Activated T-helper 1 cell treated with anti-CD3 and anti-CD28 coated beads, Interleukin-2, amount 50 U/mL, for 16 hours (primary cell): ENCODE measurements at places on chromosomes 7 and 10.

DNA sequence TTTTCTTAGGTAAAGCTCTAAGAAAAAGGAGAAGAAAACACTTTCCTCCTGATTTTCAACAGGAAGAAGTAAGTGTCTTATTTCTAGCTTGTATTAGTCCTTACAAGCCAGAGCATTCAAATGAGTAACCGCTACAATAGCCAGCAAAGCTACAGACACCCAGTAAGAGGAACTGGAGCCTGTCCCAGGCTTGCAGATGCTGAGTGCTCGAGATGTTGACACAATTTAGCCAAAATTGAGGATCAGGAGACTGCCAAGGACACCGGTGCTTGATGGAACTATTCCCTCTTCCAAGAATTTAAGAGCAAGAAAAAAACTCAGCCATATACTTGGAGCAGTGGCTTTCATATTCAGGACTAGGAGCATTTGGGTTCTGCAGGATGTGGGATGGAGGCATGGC lies 149.3 kb upstream of the DPP6 start:
- DNase-seq = no peak

DNA sequence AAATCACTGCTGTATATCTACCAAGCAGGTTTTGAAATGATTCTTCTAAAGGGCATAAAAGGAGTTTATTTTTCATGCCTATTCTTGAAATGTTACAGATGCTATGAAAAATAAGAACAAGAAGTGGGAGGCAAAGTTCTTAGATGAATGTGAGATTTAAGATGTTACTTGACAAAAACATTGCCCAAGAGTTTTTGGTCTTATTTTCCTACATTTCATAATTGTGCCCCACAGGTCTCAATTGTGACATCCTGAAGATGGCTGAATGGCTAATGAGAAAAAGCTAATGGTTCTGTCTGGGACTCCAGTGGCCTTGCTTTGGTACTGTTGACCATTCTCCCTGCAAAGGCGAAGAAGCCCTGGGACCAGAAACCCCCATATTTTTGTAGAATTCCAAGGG lies 43.0 kb upstream of the IFRD1 start:
- no peak for DNase-seq

DNA sequence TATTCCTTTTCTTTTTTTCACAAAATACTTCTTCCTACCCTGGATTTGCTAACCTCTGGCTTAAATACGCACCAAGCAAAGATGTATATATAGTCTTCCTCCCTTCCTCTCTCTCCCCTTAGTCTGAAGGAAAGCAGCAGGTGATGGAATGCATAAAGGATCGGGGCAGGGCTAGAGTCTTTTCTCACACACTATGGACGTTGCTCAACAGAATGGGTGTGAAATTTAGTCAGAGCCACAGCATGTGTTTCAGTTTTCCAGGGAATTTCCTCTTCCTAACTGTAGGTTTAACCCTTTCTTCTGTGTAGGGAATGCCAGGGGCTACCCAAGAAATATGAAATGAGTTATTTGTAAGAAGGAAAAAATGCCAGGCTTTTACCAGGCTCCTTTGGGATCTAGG lies 71.4 kb upstream of the NFKB2 start:
- DNase-seq = no peak

DNA sequence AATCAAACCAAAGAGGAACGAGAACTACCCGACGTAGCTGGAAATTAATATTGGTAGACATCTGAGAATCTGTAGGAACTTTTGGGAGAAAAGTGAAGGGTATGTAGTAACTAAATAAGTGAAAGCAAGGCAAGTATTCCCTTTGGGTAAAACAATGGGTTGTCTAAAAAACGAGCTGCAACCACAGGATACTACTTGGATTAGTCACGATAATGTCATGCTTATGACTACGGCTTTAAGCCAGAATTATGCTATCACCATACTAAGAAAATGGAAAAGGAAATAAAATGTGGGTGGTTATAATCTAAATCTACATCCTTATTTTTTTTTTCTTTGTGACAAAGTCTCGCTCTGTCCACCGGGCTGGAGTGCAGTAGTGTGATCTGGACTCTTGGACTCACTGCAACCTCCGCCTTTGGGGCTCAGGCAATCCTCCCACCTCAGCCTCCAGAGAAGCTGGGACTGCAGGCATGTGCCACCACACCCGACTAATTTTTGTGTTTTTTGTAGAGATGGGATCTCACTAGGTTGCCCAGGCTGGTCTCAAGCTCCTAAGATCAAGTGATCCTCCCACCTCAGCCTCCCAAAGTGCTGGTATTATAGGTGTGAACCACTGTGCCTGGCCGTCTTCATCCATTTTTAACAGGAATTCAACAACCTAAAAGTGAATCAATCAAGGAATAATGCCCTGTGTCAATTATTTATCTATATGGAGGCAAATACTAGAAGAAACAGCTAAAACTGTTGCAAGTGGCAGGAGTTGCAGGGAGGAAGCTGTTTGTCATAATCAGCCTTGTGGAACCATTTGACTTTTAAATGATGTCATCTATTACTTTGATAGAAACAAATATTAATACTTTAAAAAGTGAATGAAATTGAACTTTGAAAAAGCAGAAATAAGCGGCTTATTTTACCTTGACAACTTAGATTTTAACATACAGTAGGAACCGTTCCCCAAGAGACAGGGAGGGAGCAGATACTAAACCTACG lies 189.3 kb downstream of the PRPF18 start:
- no peak for DNase-seq

- no peak for DNase-seq
Measured at GRCh38 chr7:43834463-43835251, 34.7 kb downstream of the MRPS24 start.

DNA sequence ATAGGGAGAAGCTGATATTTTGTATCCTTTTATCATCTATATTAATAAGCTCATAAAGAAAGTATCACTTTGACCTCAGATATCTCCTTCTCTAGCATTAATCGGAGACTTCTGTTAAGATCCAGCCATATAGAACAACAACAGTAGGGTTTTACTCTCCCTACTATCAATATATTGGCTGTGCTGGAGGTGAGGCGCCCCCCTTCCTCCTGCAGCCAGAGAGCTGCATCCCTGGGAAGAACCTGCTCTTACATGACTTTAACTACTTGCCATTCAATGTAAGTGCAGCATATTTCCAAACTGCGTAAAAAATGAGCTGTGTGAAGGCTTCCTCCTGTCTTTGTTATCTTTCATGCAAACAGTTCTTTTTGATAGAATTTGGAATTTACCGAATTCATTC lies 247.8 kb downstream of the SDK1 start:
- DNase-seq = no peak

DNA sequence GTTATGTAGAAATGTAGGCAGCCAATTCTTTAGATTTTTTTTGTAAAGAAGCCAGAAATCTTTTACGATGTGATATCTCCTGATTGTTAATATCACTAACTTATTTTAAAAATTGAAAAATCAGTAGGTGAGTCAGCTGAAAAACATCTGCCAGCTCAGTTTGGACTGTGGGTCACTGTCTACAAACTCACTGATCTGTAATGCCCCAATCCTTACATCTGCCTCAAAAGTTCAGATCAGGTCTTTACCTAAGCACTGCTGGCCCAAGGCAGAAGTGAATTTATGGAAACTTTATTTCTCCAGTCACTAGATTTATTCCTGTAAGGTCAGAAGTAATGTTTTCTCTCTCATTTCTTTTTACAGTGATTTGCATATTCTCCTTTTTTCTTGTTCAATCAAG lies 31.0 kb upstream of the FAM13C start:
- no peak for DNase-seq

- no peak for DNase-seq
Measured at GRCh38 chr10:74122060-74122459, 28.6 kb downstream of the AP3M1 start.

DNA sequence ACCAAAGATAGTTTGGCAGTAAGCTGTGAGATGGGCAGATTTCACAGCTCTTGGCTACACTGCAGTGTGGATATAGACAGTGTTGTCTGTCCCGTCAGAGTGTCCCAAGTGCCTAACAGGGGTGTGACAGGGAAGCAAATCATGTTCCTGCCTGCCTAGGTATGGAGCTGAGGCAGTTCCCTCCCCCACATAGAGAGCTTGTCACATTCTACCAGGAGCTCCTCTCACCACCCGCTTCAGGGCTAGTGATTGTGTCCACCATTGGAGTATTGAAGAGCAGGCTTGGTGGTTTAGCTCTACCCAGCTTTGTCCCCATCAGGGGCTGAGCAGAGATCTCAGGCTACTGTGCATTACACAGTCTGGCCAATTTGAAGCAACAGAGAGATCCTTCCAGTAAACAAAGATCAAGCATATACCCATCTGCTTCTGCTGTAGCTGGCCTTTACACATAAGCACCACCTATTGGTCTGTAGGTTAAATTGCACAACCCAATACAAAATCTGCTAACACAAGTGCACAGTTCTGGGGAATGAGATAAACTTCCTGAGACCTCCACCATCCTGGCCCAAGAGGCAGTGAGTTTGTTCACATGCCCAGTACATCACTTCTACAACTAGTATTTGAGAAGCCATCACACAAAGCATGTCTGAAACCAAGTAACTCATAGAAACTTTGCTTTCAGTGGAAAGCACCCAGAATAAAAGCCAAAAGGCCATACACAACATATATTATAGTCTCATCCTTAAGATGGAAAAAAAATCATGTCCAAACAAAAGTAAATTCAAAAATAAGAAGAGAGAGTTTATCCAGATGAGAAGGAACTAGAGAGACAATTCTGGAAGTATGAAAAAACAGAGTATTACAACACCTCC lies 67.3 kb downstream of the GLCCI1 start:
- no peak for DNase-seq

GRCh38 chr7:44960011-44960580 lies 18.7 kb downstream of the MYO1G start:
- DNase-seq = no peak

DNA sequence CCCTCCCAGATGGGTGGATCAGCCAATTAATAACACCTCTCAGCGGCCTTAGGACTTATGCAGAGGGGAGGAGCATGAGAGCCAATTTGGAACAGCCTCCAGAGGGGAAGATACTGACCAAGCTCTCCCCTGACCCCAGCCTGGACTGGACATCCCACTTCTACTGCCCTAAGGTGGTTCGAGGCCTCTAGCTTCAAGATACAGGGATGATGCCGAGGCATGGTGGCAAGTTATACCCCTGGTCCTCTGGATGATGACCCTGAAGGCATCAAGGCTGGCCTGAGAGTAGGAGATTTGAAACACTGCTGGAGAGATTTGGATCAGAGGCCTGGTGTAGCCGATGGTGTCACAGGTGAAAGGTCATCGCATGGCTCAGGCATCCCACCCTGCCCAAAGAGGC lies 3.2 kb downstream of the CDH23 start:
- no peak for DNase-seq

DNA sequence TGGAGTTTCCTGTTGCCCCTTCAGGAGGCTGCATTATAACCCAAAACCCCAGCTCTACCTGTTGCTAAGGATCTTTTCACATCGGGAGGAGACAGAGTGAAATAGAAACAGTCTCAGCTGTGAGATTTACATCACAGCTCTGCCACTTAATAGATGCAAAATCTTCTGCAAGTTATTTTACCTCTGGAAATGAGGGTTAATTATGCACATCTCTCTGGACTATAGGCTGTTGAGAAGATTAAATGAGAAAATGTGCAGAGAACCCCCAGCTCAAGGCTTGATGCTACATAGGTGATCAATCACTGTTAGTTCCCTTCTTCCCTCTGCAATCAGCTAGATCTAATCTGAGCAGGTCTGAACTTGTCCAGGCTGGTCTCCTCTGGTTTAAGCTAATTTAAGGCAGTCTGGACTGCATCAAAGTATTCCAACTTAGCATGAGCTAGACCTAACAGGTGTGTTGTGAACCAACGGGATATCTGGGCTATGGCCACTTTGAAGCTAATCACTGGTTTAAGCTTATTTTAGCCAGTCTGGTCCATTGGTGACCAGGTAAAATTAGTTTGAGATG lies 8.9 kb upstream of the LRRC18 start:
- no peak for DNase-seq

DNA sequence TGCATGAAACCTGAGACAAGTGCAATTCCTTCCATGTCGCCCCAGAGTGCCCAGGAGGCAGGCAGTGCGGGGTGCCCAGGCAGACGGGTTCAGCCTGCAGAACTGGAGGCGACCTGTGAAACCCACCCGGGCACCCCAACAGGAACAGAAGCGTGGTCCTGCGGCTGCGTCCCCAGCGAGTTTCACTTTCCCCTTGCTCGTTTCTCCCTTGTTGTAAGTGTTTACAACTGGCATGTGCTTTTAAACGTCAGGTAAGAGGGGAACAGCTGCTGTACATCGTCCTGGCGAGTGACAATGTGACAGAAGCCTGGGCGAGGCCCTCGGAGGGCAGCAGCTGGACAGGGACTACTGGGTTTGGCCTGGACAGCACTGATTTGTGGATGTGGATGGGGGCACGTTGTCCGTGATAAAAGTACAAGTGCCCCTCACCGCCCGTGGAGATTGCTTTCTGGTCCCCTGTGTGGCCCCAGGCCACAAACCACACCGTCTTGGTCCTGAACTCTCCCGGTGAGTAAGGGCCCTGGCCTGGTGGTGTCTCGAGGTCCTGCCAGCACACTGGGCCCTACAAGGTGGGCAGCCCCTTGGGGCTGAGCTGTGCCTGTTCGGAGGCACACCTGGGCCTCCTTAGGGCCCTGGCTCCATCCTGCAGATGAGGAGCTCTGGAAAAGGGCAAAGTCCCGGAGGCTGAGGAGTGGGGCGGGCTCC lies 4.0 kb downstream of the VENTX start:
- no peak for DNase-seq

DNA sequence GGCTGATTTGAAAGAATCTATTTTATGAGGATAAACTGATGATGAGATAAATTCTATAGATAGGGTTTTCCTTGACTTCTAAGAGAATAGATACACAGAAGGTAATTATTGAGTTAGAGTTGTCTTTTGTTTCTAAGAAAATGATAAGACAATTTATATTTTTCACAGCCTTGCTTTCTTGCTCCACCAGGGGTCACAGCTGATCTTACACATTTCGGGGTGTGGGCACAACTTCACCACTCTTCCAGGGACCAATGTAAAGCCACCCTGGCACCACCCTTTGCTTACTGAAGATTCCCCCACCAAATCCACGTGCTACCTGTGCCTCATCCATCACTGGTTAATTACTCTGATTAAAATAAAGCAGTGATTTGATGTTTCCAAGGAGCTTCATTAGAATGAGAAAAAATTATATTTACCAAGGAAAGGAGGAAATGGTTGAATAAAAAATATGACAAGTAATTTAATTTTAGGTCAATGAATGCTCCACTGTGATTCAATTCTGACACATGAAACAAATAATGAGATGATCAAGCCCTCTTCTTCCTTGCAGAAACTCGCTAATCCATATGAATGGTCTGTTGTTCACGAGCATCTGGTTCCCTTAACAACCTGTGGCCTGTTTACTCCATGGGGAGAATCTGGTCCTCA lies 177.3 kb upstream of the TNS3 start:
- DNase-seq = no peak
